ENCODE measurements at places on chromosomes 3 and 15.

DNA sequence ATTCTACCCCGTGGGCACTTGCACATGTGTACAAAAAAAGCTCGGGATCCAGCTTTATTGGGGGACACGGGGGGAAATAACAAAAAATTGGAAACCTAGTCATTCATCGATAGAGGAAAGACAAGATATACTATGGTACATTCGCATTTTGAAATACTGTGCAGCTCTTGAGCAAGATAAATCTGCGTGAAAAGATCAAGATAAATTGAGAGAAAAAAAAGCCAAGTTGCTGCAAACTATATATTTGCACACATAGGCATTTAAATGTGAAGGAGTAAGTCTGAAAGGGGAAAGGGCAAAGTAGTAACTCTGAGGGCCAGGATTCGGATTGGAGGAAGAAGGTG, 620 bp upstream of the UBR1 start:
- no peak for DNase-seq

DNA sequence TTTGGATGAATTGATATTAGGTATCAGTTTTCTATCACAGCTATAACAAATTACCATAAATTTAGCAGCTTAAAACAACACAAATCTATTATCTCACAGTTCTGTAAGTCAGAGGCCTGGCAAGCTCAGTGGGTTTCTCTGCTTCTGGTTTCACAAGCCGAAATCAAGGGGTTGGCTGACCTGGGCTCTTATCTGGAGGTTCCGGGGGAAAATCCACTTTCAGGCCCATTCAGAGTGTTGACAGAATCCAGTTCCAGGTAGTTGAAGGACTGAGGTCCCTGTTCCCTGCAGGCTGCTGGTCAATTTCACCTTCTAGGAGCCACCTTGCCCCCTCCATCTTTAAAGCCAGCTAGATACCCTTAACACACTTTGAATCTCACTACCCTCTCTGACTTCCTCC, 11.1 kb upstream of the HHATL start:
- no peak for DNase-seq

GRCh38 chr3:188605231-188605630, 451.3 kb downstream of the LPP start:
- DNase-seq: no peak

GRCh38 chr3:114816052-114816451, 331.0 kb downstream of the ZBTB20 start:
- no peak for DNase-seq

GRCh38 chr15:69713726-69714559, 261.3 kb downstream of the RPLP1 start:
- DNase-seq: peak; percentile 15

DNA sequence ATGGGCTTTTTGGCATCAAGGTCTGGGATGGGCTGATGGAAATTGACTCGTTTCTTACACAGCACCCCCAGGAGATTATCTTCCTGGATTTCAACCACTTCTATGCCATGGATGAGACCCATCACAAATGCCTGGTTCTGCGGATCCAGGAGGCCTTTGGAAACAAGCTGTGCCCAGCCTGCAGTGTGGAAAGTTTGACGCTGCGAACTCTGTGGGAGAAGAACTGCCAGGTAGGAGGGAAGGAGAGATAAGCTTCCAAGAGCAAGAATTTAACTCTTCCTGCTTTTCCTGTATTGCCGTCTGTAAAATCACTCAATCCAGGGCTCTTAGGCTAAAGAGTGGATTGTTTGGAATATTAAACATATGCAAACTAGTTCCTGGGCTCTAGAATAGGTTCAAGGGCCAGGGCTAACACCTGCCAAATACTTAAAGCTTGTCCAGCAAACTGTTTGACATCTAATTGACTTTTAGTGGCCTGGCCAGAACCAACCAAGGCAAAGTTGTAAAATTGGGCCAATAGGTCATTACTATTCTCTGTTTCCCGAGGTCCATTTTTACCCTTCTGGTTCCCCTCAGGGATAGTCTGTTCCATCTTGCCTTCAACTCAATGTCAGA, 113.1 kb upstream of the ZBED2 start:
- DNase-seq: no peak

DNA sequence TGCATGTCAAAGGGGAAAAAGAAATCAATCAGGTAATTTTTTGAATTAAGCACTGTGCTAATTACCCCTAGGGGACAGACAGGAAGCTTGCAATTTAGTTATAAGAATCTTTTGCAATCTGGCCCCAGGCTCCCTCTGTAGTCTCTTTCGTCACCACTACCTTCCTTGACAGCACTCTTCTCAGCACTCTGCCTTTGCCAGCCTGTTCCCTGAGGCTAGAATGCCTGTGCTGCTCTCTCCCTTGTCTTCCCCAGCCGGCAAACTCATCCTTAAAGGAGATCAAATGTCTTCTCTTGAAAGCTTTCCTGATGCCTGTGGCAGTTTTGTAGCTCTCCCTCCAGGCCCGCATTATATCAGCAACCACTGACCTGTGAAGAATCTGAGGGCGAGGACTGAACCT, 32.4 kb upstream of the PRTG start:
- DNase-seq: no peak

DNA sequence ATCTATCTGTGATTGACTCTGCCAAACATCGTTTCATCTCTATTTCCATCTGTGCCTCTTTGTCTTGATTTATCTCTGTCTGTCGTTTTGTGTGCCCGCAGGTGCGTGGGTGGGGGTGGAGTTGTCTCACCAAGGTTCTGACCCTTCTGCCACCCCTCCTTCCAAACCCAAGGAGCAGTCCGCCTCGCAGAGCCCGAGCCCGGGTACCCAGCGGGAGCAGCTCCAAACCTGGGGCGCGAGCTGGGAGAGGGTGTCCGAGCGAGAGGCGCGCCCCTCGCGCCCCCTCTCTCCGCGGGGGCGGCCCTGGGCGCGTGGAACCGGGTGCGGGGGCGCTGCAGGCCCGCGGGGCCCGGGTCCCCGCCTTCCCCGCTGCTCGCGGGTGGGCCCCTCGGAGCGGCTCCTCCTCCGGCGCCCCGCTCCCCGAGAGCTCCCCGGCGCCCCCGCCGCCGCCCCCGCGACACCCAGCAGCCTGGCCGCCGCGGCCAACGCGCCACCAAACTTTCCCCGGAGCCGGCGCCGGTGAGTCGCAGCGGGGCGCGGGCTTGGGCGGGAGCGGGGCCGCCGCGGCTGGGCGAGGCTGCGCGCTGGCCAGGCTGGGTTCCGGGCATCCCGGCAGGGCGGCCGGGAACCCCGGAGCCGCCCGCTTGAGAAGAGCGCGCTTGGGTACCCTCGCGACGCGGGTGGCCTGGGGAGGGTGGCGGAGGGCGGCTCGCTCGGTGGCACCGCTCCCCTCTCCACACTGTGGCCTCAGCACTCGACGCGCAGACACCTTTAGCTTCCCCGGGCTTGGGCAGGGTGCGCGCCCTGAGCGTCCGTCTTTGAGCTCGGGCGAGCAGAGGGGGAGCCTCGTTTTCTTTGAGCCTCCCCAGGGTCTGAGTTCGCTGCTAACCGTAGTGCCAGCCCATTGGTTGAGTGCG, at the start of gene HRH1:
TSS of gene HRH1 (plus strand) at position 458 of the 917 bp plus-strand sequence. CDS start 104,545 bp downstream, outside the sequence.
- no peak for DNase-seq

- no peak for DNase-seq
Measured at GRCh38 chr15:91526424-91526823, 327.1 kb upstream of the SLCO3A1 start.

- no peak for DNase-seq
Measured at GRCh38 chr15:45234562-45235235, 17.3 kb upstream of the SLC28A2 start.

- DNase-seq: no peak
Measured at GRCh38 chr3:173933113-173933512, 535.6 kb downstream of the NLGN1 start.

DNA sequence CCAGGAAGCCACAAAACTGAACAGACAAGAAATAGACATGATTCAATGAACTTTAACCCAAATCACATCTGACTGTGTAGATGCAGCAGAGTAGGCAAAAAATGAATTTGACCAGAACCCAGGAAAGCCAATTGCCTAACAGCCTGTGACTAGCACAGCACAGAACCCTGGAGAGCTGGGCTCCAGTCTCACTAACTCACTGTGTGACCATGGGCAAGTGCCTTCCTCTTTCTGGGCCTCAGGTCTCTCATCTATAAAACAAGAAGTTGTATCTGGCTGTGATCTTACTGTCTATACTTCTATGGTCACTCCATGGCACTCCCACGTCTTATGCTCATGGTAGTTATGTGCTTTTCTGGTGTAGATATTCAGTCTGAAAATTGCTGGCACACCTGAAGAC, 48.1 kb upstream of the USP3 start:
- DNase-seq: no peak

DNA sequence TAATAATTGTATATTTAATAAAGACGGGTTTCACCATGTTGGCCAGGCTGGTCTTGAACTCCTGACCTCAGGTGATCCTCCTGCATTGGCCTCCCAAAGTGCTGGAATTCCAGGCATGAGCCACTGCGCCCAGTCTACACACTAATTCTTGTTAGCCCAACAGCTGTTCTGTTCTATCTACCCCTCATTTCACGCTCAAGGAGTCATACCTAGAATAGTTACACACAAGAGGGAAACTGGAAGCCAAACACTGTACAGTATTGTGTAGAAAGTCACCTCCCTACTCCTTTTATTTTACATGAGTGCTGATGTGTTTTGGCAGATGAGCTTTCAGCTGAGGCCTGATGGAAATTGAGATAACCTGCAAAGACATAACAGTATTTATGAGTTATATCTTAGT, 13.4 kb upstream of the CTDSPL2 start:
- DNase-seq: no peak

- no peak for DNase-seq
Measured at GRCh38 chr3:28022916-28023315, 218.5 kb upstream of the CMC1 start.

GRCh38 chr15:52438047-52438446, 90.6 kb downstream of the MYO5A start:
- no peak for DNase-seq

DNA sequence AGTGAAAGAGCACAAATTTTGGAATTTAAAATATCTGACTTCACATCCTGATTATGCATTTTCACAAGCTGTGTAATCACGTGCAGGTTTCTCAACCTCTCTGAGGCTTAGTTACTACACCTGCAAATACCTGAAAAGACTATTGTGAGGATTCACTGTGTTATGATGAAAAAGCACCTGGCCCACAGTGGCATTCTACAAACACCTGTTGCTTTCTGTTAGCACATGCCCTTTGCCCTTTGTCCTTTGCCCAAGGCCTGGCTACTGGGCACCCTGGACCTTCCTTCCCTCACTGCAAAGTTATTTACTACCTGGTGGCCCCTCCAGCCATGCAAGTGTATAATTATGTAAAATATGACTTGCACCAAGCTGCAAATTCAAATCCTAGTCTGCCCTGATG, 227.5 kb downstream of the CADPS start:
- DNase-seq: no peak

GRCh38 chr15:91887321-91887720, 33.8 kb downstream of the SLCO3A1 start:
- no peak for DNase-seq

GRCh38 chr3:65168547-65168946, 480.7 kb upstream of the ADAMTS9 start:
- DNase-seq: no peak

DNA sequence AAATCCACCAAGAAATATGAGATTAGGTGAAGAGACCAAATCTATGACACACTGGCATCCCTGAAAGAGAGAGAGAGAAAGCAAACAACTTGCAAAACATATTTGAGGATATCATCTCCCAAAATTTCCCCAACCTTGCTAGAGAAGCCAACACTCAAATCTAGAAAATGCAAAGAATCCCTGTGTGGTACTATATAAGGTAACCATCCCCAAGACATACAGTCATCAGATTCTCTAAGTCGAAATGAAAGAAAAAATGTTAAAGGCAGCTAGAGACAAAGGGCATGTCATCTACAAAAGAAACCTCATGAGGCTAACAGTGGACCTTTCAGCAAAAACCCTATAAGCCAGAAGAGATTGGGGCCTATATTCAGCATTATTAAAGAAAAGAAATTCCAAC, 622.1 kb upstream of the LMCD1 start:
- DNase-seq: no peak

DNA sequence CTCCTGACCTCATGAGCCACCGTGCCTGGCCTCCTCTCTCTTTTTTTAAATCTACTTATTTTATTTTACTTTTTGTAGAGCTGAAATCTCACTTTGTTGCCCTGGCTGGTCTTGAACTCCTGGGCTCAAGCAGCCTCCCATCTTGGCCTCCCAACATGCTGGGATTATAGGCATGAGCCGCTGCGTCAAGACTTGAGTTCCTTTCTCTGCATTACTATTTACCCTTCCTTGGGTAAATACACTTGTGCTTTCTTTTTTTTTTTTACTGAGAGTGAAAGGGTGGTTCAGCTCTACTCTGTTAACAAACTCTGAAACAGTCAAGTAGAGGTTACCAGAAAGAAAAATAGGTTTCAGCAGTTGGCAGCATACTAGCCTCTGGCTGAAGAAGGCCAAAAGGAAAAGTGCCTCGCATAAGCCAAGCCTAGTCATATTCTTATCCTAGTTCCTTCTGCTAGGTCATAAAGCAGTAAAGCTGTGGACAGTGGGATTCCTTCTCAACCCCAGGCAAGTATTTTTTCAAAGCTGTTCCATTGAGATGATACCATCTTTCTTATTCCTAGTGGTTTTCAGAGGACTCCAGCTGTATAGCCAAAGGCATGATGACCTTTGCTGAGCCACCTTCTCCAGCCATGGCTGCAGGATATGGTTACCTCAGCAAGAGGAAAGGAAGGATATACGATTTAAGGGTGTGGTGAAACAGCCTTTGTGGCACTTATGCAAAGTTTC, 135.1 kb downstream of the RBPMS2 start:
- DNase-seq: no peak

- DNase-seq: peak; percentile 25
Measured at GRCh38 chr15:90376789-90377188, 11.3 kb upstream of the IQGAP1 start.

- no peak for DNase-seq
Measured at GRCh38 chr3:107525644-107526305, 3.0 kb downstream of the BBX start.

- no peak for DNase-seq
Measured at GRCh38 chr3:193407112-193407511, 28.6 kb upstream of the ATP13A5 start.

GRCh38 chr15:55003965-55004873, 192.5 kb downstream of the RSL24D1 start:
- DNase-seq: no peak

DNA sequence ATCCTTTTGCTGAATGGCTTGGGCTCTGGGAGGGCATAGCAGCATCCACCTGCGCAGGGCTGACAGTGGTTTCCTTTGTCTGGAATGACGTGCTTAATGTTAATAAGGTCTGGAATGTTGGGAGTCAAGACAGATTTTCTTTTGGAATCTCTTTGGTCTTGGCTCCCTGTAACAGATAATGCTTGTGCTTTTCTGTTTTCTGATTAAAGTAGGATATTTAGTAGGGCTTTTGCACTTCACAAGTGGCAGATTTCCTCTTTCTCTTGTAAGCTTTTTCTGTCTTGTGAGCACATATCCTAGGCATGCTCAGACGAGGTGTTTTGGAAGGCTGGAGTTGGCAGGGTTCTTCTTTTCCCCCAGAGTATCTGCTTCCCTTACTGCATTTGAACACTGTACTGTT, 189.6 kb downstream of the GHSR start:
- no peak for DNase-seq

DNA sequence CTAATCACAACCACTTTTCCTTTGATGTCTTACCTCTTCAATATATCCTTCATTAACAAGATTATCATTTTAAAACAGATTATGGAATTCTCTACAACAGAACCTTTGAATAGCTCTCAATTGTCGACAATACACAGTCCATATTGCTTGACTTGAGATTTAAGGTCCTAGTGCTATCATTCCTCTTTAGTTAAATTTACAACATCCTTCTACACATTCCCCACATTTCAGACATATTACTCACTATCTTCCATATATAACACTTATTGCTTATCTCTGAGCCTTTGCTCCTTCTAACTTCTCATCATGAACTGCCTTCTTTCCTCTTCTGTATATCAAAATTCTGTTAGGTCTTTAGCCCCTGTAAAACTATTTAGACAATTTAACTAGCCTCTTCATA, 247.0 kb downstream of the STXBP5L start:
- DNase-seq: no peak
